Ascending aorta (tissue), 2 donors: ENCODE measurements at places on chromosomes 13 and 19.
A peak's percentile ranks its signal among the peaks of the same experiment; 100 is the strongest.

GRCh38 chr13:30529085-30529834, 63.5 kb upstream of the HMGB1 start:
- no peak for DNase-seq
- H3K27me3 ChIP-seq: no peaks in the 10 kb centered on the region
- H3K36me3 ChIP-seq: no peaks in the 10 kb centered on the region
- H3K27ac ChIP-seq: no peak overlapping the region

DNA sequence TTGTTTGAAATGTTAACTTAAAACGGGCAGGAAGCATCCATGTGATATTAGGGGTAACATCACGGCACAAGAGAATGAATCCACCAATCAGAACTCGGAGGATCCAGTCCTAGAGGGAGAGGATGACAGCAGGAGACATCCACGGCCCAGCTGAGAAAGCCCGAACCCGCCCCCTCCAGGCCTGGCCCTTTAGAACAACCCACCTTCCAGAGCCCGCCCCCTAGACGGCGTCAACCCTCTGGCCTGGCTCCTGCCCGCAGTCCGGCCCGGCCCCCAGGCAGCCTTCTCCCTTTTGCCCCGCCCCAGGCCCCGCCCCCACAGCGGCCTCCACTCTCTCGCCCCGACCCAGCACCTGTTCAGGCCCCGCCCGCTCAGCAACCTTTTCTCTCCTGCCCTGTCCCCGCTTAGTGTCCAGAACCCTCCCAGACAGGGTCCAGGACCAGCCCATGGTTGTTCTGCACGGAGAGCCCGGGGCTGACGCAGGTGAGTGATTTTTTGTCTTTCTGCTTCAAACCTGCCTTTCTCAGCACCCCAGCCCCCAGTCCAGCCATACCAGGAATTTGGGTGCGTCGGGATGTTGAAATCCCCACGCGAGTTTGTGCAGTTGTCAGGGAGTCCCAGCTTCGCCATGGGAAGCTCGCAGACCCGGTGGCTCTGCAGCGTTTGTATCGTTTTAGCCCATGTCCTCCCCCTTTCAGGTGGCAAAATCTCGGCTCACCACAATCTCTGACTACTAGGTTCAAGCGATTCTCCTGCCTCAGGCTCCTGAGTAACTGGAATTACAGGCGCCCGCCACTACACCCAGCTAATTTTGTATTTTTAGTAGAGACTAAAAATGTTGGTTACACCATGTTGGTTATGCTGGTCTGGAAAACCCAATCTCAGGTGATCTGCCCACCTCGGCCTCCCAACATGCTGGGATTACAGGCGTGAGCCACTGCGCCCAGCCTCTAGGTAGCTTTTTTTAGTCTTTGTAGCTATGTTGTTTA, 16.1 kb downstream of the ZNF816 start:
- DNase-seq: no peak
- peaks cover 4% of the 10 kb centered on the region for H3K4me1 ChIP-seq
- H3K4me3 ChIP-seq: no peak overlapping the region
- H3K27me3 ChIP-seq: no peaks in the 10 kb centered on the region
- H3K36me3 ChIP-seq: peaks cover 15% of the 10 kb centered on the region

DNA sequence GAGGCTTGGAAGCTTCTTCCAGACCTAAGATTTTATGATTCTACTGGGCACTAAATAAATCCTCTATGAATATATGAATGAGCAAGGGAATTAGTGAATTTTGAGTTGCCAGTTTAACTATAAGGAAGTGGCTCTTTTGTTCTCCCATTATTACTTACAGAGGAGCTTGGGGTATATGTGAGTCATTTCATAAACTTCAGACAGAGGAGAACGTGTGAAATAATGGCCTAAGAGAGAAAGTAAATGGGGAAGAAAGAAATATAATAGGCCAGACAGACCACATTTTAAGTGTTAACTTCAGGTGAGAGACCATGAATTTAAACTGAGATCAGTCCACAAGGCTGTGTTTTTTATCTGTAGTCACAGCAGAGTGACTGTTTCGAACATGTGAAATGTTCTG, 570.9 kb downstream of the GPC6 start:
- no peaks in the 10 kb centered on the region for H3K27me3 ChIP-seq
- H3K4me3 ChIP-seq: no peak overlapping the region
- H3K36me3 ChIP-seq: no peaks in the 10 kb centered on the region
- DNase-seq: no peak

GRCh38 chr19:35404879-35405622, 34.2 kb downstream of the GPR42 start:
- no peaks in the 10 kb centered on the region for H3K4me1 ChIP-seq
- no peak overlapping the region for H3K4me3 ChIP-seq
- no peaks in the 10 kb centered on the region for H3K36me3 ChIP-seq
- no peaks in the 10 kb centered on the region for H3K27me3 ChIP-seq
- H3K27ac ChIP-seq: no peak overlapping the region

DNA sequence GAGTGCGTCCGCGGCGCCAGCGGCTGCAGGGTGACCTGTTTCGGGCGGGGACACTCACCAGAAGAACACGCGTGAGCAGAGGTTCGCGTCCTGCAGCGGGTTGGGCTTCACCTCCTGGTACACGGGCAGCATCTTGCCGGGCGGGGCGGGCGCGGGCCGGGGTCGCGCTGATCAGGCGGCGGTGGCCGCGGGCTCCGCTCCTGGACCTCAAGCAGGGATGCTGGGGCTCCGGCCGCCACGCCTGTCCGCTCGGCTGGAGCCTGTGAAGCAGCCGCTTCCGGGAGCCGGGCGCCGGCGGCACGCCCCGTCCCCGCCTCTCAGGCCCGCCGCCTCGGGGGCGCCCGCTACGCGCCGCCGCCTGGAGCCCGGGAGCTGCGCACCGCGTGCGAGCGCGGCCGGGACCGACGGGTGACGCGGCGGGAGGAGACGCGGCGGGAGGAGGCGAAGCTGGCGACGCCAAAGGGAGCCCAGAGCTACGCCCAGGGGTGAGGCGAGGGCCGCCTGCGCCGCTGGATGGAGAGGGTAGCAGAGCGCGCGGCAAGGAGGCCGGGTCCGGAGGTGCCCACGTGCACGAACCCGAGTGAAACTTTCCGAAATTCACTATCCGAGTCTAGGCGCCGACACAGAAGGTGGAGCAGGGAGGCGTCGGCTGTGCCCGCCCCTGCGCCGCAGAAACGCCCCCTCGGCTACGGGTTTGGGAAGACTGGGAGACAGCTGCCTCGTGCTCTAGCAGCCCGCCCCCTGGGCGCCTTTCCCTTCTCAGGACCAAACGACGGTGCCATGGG, at the start of gene ABCC4:
Gene ABCC4 (minus strand): TSS at position 269 of the 785 bp plus-strand sequence. CDS start 137 bp downstream, at position 132.
- no peaks in the 10 kb centered on the region for H3K4me1 ChIP-seq
- peak within 1 kb of the TSS; percentile 67 for H3K27ac ChIP-seq
- DNase-seq: peak; percentile 71
- H3K27me3 ChIP-seq: no peaks in the 10 kb centered on the region

DNA sequence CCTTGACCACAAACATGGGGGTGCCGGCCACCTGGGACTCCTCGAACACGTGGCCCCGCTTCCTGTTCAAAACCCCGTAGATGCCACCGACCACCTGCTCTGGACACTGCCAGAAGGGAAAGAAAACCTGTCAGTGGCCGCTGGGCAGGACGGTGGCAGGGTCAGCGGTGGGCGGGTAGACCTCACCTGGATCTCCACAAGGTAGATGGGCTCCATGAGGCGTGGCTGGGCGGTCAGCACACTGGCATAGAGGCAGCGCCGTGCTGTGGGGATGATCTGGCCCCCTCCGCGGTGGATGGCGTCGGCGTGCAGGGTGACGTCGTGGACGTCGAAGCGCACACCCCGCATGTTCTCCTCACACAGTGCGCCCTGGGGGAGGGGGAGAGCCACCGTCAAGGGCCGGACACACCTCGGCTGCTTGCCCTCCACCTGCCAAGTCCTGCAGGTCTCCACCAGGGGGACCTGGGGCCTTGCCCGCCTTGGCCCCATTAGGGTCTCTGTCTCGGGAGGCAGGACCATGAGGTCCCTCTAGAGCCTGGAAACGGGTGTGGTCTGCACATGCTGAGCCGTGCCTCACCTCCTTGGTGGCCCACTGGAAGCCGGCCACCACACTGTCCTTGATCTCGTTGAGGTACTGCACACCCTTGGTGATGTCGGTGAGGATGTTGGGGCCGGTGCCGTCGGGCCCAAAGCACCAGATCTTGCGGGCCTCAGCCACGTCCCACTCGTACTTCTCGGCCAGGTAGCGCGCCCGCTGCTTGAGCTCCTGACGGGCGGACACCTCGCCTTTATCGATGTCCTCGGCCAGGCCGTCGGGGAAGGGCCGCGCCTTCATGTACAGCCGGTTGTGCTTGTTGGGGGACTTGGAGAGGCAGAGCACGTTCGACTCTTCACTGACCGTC, 6.6 kb upstream of the DAPK3 start:
- no peak overlapping the region for H3K27ac ChIP-seq
- H3K4me1 ChIP-seq: no peaks in the 10 kb centered on the region
- no peak for DNase-seq
- no peak overlapping the region for H3K4me3 ChIP-seq
- peaks cover 73% of the 10 kb centered on the region for H3K36me3 ChIP-seq

DNA sequence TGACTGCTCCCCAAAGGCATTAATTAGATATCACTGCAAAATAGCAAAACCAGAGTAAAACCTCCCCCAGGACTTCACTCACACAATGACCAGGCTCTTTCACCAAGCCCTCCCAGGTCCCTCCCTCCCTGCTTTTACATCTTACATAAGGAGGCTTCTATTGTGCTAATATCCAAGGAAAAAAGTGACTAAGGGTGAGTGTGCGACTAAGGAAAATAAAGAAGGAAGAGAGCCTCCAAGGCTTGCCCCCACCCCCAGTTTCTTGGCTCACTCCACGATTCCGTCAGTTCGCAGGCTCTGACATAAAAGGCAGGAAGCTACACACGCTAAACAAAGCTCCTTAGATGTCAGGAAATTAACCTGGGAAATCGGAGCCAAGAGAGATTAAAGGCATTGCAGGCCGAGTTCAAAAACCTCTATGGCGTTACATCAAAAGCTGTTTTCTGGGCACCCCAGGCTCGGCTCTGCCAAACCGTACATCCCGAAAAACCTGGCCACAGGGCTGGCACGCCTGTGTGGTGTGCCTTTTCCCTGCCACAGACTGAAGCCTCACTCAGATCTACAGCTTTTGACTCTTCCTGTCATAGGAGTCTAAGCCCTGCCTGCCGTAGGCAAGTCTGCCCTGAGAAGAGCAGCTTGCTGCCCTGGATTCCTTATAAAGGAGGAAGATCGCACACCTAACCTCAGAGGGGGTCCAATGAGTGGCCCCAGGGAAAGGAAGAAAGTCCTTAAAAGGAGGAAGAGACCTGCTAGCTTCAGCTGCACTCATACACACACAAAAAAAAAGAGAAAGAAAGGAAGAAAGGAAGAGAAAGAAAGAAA, 67.0 kb upstream of the SERP2 start:
- no peak overlapping the region for H3K4me3 ChIP-seq
- H3K27ac ChIP-seq: peak overlapping the region; percentile 88
- DNase-seq: peak; percentile 38
- no peaks in the 10 kb centered on the region for H3K36me3 ChIP-seq
- peaks cover 36% of the 10 kb centered on the region for H3K4me1 ChIP-seq
- no peaks in the 10 kb centered on the region for H3K27me3 ChIP-seq

- H3K27ac ChIP-seq: no peak overlapping the region
- DNase-seq: no peak
- no peaks in the 10 kb centered on the region for H3K27me3 ChIP-seq
- no peak overlapping the region for H3K4me3 ChIP-seq
- no peaks in the 10 kb centered on the region for H3K4me1 ChIP-seq
- H3K36me3 ChIP-seq: no peaks in the 10 kb centered on the region
Measured at GRCh38 chr13:25668345-25668744, 296.6 kb downstream of the ATP8A2 start.

GRCh38 chr13:75870397-75870903, 234.3 kb downstream of the LMO7 start:
- peak overlapping the region; percentile 39 for H3K4me3 ChIP-seq
- H3K27ac ChIP-seq: peak overlapping the region; percentile 14

DNA sequence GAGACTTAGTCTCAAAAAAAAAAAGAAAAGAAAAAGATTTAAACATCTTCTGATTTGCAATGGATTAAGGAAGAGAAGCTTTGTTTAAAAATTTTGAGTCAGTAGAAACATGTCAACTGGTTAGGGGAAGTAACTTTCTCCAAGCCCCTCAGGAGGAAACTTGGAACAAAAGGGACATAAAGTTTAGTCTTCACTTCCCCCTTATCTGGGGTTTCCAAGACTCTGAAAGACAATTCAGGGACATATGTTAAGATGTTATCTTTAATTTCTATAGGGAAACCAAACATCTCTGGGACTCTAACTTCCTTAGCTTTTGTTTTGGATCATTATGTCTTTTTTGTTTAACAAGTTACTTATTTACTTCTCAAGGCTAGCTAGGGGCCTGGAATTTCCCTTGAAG, 20.1 kb upstream of the MRI1 start:
- H3K36me3 ChIP-seq: no peaks in the 10 kb centered on the region
- H3K27me3 ChIP-seq: no peaks in the 10 kb centered on the region
- H3K4me1 ChIP-seq: peaks cover 5% of the 10 kb centered on the region
- no peak for DNase-seq

GRCh38 chr13:58843567-58843966, 1212.0 kb downstream of the PCDH17 start:
- no peaks in the 10 kb centered on the region for H3K36me3 ChIP-seq
- no peaks in the 10 kb centered on the region for H3K27me3 ChIP-seq
- no peak overlapping the region for H3K27ac ChIP-seq
- DNase-seq: no peak
- no peak overlapping the region for H3K4me3 ChIP-seq

DNA sequence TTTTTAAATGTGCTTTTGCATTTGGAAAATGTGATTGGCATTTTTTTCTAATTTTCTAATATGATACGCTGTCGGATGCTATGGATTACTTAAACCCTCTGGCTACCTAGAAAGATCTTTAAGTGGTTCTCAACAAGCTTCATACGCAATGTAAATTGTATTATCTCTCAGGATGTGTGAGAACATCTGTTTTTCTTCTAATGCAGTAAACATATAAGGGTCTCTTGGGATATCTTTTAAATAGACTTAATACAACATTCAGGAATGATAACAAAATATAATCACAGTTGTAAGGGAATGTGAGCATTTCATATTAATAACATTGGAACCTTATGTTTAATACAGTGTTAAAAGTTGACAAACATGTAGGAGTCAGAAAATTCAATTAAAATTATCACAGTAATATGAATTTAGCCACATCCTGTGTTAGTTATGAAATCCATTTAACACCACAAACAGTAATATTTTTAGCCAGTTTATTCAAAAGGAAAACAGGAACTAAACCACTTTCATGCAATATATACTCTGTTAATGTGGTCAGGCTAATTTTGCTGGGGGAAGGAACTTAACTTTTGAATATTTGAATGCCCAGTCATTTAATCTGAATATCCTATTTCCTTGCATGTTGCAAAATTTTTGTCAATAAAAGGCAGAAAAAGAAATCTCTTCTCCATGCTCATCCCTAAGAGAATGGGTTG, 15.0 kb upstream of the ALOX5AP start:
- no peaks in the 10 kb centered on the region for H3K4me1 ChIP-seq
- no peaks in the 10 kb centered on the region for H3K27me3 ChIP-seq
- no peaks in the 10 kb centered on the region for H3K36me3 ChIP-seq
- no peak overlapping the region for H3K27ac ChIP-seq
- H3K4me3 ChIP-seq: no peak overlapping the region

GRCh38 chr13:34201050-34201913, 383.3 kb downstream of the RFC3 start:
- no peaks in the 10 kb centered on the region for H3K27me3 ChIP-seq
- H3K36me3 ChIP-seq: no peaks in the 10 kb centered on the region
- no peak overlapping the region for H3K27ac ChIP-seq
- no peaks in the 10 kb centered on the region for H3K4me1 ChIP-seq
